Dermis lymphatic vessel endothelial cell (primary cell): ENCODE measurements at places on chromosomes 2 and 18. TPM values are rescaled to one million over a fixed set of nuclear protein-coding genes. Genes with fewer than 3 reads are reported as not detected.

The LYPD1 gene
- 0.22 TPM in 1 of 2 replicates, not detected in the other for total RNA-seq

The HOXD1 gene
- total RNA-seq, result 5.9 and 10.0 TPM in 2 replicates

The COL4A3 gene
- 0.11 TPM in 1 of 2 replicates, not detected in the other for total RNA-seq

The LINC00305 gene
- not detected in 2 replicates for total RNA-seq

The C2orf15 gene
- 0.11 and 0.26 TPM in 2 replicates for total RNA-seq

The PSD4 gene
- total RNA-seq, result 0.76 and 0.77 TPM in 2 replicates

The POTEC gene
- not detected in 2 replicates for total RNA-seq

The ITGA4 gene
- 0.52 and 3.7 TPM in 2 replicates for total RNA-seq

The DSG4 gene
- total RNA-seq, result not detected in 2 replicates

The ITGB1BP1 gene
- total RNA-seq, result 39.3 and 48.8 TPM in 2 replicates

The SCN9A gene
- total RNA-seq, result 0.54 and 0.86 TPM in 2 replicates

The ADRA2B gene
- total RNA-seq, result 0.09 TPM in 1 of 2 replicates, not detected in the other

The CKAP2L gene
- total RNA-seq, result 0.76 and 1.0 TPM in 2 replicates

The CLK1 gene
- 80.6 and 103 TPM in 2 replicates for total RNA-seq

The DIPK1C gene
- not detected in 2 replicates for total RNA-seq

The MPP4 gene
- 0.22 TPM in 1 of 2 replicates, not detected in the other for total RNA-seq

The ANO7 gene
- 1.2 and 3.0 TPM in 2 replicates for total RNA-seq

The OTOS gene
- not detected in 2 replicates for total RNA-seq

The BOLL gene
- total RNA-seq, result not detected in 2 replicates

The SP140L gene
- 5.5 and 6.0 TPM in 2 replicates for total RNA-seq

The PCARE gene
- not detected in 2 replicates for total RNA-seq

The HOXD13 gene
- under 0.01 TPM in 1 of 2 replicates, not detected in the other for total RNA-seq

The IWS1 gene
- total RNA-seq, result 27.0 and 32.7 TPM in 2 replicates

The MSGN1 gene
- not detected in 2 replicates for total RNA-seq

The DCDC2C gene
- total RNA-seq, result not detected in 2 replicates

The LCLAT1 gene
- 9.5 and 11.3 TPM in 2 replicates for total RNA-seq

The EML6 gene
- total RNA-seq, result 0.76 and 1.2 TPM in 2 replicates

The KIAA2012 gene
- not detected in 2 replicates for total RNA-seq

The ARID5A gene
- total RNA-seq, result 16.2 and 19.9 TPM in 2 replicates

The NYAP2 gene
- not detected in 2 replicates for total RNA-seq

The FKBP1B gene
- total RNA-seq, result 8.7 and 10.5 TPM in 2 replicates

The NEUROD1 gene
- total RNA-seq, result not detected in 2 replicates

The KLHL30 gene
- total RNA-seq, result under 0.01 TPM in 1 of 2 replicates, not detected in the other

The SLC23A3 gene
- total RNA-seq, result 0.54 and 1.2 TPM in 2 replicates

The CHN1 gene
- 4.8 and 6.5 TPM in 2 replicates for total RNA-seq

The ST8SIA5 gene
- total RNA-seq, result under 0.01 TPM in 1 of 2 replicates, not detected in the other

The AMER3 gene
- total RNA-seq, result not detected in 2 replicates

The SLC9A4 gene
- not detected in 2 replicates for total RNA-seq

The SMC6 gene
- 13.0 and 20.9 TPM in 2 replicates for total RNA-seq

The CHRNA1 gene
- total RNA-seq, result 0.76 TPM in 1 of 2 replicates, not detected in the other

The MYO7B gene
- 0.11 and 0.26 TPM in 2 replicates for total RNA-seq

The CERKL gene
- not detected in 2 replicates for total RNA-seq

The HAUS1 gene
- 35.5 and 52.1 TPM in 2 replicates for total RNA-seq

The EVX2 gene
- not detected in 2 replicates for total RNA-seq

The PTRHD1 gene
- total RNA-seq, result 37.6 and 53.6 TPM in 2 replicates

The CCL20 gene
- total RNA-seq, result 0.95 and 2.1 TPM in 2 replicates

The ECEL1 gene
- total RNA-seq, result not detected in 2 replicates

The EIF2B4 gene
- total RNA-seq, result 21.5 and 25.9 TPM in 2 replicates

The RDH14 gene
- total RNA-seq, result 24.9 and 29.0 TPM in 2 replicates

The LIMS2 gene
- 4.2 and 5.1 TPM in 2 replicates for total RNA-seq

The TRABD2A gene
- total RNA-seq, result 0.17 and 0.98 TPM in 2 replicates
